ENCODE measurements at places on chromosomes 3 and 15. TPM values are rescaled to one million over a fixed set of nuclear protein-coding genes. Genes with fewer than 3 reads are reported as not detected.

GRCh38 chr15:68348081-68348480 lies 70.5 kb downstream of the FEM1B start:
- no peak for DNase-seq

DNA sequence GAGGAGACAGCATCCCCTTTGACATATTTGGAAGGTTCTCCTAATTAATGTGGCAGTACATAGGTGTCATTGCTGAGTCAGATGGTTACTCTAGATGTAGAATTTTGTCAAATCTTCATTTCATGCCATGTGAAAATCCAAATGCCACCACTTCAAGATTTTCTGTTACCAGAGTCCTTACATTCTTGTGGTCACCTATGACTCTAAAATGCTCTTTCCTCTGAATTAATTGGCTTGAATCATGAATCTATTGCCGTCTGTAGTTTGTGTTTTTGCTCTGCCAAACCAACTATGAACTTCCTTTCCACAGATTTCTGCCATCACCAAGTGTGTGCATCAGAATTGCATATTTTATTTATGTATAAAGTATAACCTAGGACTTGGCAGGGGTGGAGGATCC lies 269.4 kb upstream of the ZPLD1 start:
- peak; percentile 48 for DNase-seq

- DNase-seq, result no peak
Observed at GRCh38 chr3:173003471-173003870, 137.6 kb downstream of the SPATA16 start.

DNA sequence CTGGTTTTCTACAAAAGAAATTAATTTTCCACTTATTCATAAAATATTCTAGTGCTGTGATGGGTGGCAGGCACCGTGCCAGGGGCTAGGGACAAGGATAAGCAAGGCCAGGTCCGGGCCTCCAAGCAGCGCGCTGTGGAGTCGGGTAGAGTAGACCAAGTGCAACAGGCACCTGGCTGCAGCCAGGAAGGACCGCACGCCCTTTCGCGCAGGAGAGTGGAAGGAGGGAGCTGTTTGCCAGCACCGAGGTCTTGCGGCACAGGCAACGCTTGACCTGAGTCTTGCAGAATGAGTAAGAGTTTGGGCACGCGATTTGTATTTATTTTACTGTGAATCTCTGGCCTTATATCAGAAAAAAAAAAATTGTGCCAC lies at the start of gene CASR:
Gene CASR, plus strand, starts transcription at position 148 of the 372 bp plus-strand sequence. CDS start 70,522 bp downstream, outside the sequence.
- no peak for DNase-seq

GRCh38 chr3:69120879-69121464 lies 1.4 kb downstream of the LMOD3 start:
- DNase-seq, result peak; percentile 60

DNA sequence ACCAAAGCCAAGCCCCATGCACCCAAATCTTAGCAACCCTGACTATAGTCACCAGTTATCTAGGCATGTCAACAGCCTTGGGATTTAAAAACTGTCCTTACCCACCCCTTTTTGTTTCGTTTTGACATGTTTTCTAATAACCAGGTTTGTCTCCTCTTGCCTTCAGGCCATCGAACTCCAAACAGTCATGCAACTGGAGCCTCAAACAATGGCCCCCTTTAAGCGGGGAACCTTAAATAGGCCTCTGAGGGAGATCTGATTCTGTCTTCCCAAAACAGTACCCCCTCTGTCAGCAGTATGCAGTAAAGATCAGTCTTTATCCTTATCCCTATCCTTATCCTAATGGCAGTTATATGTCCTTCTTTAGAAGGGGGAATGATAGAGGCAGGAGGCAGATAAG lies 105.7 kb downstream of the DPH6 start:
- DNase-seq, result no peak

GRCh38 chr15:85750319-85751290 lies 44.1 kb downstream of the KLHL25 start:
- DNase-seq, result no peak

GRCh38 chr3:149276619-149277018 lies 55.0 kb upstream of the CP start:
- DNase-seq, result no peak

MORC1 gene
- not detected for total RNA-seq
